Stimulated activated CD4-positive, alpha-beta T cell treated with anti-CD3 and anti-CD28 coated beads, Interleukin-1b, Interleukin-23, amount 100 ng/mL, for 1 hour (primary cell): ENCODE measurements at places on chromosomes 2 and 18.

- no peak for DNase-seq
Observed at GRCh38 chr2:167510071-167510759, 621.9 kb downstream of the XIRP2 start.

DNA sequence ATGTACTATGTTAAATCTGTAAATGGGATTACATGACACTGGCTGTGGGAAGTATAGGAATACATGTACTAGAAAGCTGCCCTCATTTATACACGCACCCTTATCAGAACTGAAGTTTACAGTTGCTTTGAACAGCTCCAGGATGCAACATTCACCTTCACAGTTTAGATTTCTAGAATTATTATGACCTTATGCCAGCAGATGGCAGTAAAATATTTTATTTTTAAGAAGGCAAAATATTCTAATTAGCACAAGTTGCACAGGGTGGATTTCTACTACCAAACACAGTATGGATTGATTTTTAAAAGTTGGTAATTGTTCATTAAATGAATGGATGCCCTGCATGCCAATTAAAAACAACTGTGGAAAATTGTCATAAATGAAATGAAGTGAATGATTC is 670.4 kb downstream of the KCNJ3 start:
- no peak for DNase-seq

GRCh38 chr2:64711252-64711800 is 57.6 kb upstream of the SERTAD2 start:
- no peak for DNase-seq

DNA sequence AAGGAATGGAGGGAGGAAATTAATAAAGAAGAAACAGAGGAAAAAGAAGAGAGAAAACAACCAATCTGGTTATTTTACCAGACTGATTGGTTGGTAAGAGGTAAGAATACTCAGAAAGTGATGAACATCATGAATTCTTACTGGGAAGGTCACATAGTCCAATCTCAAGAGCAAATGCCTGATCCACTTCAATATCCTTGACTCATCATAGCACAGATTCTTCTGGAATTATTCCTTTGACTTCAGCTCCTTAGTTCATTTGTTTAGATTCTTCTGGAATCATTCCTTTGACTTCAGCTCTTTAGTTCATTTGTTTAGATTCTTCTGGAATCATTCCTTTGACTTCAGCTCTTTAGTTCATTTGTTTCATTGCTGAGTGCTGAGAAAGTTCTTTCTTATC is 2030.6 kb upstream of the CELF4 start:
- no peak for DNase-seq

DNA sequence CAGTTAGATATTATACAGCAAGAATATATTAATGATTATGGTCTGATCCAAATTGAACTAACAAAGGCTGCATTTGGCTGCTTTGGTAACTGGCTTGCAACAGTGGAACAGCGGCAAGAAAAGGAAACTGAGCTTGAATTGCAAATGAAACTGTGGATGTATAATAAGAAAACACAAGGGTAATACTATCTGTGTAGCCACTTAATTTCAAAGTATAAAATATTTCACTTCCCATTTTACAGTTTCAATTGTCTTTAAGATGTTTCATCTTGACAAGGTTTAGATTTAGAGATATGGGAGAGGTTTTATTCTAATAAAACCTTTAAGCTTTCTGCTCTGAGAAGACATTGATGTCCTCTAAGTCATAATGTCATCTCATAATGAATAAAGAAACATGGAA is 23.8 kb downstream of the WDR75 start:
- DNase-seq = no peak

DNA sequence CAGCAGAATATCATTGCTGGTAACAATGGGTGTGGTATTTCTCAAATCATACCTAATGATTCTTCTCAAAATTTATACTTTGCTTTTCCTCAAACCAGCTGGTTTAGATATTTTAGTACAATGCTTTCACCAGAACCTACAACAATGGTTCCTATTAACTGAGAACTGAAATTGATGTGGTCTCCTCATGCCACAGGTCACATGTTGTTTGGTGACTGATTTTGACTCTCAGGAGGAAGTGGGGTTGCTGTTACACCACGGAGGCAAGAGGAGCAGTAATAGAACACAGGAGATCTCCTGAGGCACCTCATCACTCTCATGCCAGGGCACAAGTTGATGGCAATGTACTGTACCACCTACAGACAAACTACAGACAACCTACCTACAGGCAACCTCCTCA is 3.0 kb upstream of the CEP68 start:
- DNase-seq = no peak
